GDM1 (cell line): ENCODE measurements at places on chromosomes 7 and 10.

- DNase-seq = no peak
Observed at GRCh38 chr10:17989908-17990767, 38.4 kb downstream of the SLC39A12 start.

GRCh38 chr10:128776673-128777252 is 650.5 kb upstream of the MKI67 start:
- no peak for DNase-seq

- DNase-seq = no peak
Observed at GRCh38 chr7:111265394-111265793, 174.5 kb downstream of the LRRN3 start.

GRCh38 chr10:115981081-115981480 is 291.9 kb downstream of the GFRA1 start:
- no peak for DNase-seq

DNA sequence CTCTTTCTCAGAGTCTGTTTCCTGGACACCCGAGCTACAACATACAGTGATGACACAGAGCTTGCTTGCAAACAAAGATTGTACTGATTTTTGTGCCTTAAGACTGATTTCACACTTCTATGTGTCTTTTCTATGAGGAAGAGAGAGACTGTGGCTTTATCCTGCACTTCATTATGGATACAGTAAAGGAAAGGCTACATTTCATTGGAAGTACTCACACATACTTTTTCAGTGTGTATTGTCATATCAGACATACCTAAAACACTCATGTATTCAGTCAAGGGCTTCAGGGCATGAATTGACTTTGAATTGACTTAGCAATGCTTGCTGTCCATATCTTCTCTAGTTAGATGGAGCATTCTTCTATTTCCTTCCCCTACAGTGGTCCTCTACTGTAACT is 135.5 kb upstream of the IMMP2L start:
- no peak for DNase-seq
